CD8-positive, alpha-beta memory T cell (primary cell): ENCODE measurements at places on chromosomes 3 and 15. TPM values are rescaled to one million over a fixed set of nuclear protein-coding genes. Genes with fewer than 3 reads are reported as not detected.
A peak's percentile ranks its signal among the peaks of the same experiment; 100 is the strongest.

GRCh38 chr15:68706256-68706655, 114.4 kb downstream of the ANP32A start:
- no peaks in the 10 kb centered on the region for H3K36me3 ChIP-seq
- DNase-seq = no peak
- no peaks in the 10 kb centered on the region for H3K27me3 ChIP-seq
- H3K27ac ChIP-seq = no peak overlapping the region

SLC22A14 gene
- not detected for total RNA-seq

GPR149 gene
- total RNA-seq = not detected

- DNase-seq = no peak
- no peaks in the 10 kb centered on the region for H3K27me3 ChIP-seq
- H3K36me3 ChIP-seq = no peaks in the 10 kb centered on the region
- peaks cover 46% of the 10 kb centered on the region for H3K4me1 ChIP-seq
- H3K27ac ChIP-seq = peak overlapping the region; percentile 55
Observed at GRCh38 chr3:125053304-125053699, 2.5 kb downstream of the HEG1 start.

DNA sequence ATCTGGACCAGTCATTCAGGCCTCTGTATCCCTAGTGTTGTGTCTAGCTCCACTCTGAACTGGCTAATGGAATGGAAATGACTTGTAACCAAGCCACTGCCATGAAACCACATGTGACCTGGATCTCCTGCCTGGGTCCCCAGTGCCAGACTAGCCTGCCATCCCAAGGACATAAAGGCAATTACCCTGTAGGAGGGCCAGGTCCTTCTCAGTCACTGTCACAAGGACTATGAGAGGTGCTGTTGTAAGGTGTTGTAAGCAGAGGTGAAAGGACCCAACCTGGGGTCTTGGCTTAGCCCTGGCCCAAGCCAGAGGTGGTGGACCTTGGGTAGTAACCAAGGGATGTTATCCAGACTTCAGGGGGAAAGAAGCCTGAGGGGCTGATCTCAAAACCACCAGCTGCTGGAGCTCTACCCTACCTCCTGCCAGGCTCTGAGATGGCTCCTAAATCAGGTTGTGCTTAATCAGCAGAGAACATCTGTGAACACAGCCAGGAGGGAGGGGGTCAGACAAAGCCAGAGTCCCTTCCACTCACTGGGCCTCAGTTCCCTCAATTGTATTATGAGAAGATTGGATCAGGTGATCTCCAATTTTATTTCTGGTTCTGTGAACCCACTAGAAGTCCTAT, 15.7 kb upstream of the KLHL24 start:
- no peak overlapping the region for H3K27ac ChIP-seq
- H3K4me3 ChIP-seq = no peak overlapping the region
- H3K36me3 ChIP-seq = no peaks in the 10 kb centered on the region

TMEM207 gene
- total RNA-seq = not detected

DNA sequence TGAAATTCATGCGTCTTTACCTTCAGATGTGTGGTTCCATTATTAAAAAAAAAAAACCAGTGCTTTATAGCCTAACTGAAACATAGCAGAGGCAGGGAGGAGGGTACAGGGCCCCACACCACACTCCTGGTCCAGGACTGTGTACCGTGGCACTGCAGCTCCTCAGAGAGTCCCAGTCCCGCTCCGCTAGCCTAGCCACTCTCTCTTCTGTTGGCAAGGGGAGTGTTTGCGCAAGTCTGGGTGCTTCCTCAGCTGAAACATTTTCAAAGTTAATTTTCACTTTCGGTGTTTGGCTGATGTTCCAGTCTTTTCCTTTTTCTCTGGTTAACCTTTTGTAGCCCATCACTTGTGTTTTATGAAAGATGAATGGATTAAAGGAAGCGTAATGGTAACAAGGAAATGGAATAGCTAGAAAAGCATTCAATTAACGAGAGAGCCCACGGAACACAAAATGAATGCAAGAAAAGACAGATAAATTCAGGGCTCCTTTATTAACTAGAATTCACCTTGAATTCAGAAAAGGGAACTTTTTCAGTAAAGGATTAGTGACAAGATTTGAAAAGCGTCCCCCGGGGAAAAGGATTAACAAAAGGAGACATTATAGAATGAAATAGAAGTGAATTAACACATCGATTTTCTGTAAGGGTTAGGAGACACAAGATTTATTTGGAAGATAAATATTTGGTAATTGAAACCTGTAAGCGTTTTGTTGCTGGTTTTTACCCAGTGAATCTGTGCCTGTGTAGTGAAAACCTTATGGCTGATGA, 177.0 kb downstream of the CACNA2D3 start:
- no peaks in the 10 kb centered on the region for H3K4me1 ChIP-seq
- H3K27me3 ChIP-seq = no peaks in the 10 kb centered on the region
- DNase-seq = no peak
- no peak overlapping the region for H3K4me3 ChIP-seq

RAB7A gene
- 285 TPM for total RNA-seq

NRROS gene
- 17.0 TPM for total RNA-seq
